ENCODE measurements at places on chromosomes 3 and 15.
A peak's percentile ranks its signal among the peaks of the same experiment; 100 is the strongest.

DNA sequence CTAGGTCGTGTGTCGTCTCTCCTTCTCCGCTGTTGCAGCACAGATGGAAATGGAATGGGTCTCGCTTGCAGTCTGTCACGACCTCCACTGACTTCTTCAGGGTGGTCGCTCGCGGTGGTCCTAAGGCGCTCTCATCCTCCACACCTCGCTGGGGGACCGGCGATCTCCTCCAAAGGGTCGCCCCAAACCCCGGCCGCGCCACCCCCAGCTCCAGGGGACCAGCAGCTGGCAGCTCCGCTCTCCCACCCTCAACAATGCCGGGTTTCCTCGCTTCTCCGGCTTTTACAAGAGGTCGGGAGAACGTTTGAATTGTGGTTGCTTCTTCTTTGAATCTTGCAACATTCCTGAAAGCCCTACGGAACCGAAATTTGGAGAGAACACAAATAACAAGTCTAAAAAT lies 25.9 kb downstream of the SERP1 start:
- no peak for DNase-seq

GRCh38 chr3:125121246-125122010 lies 65.6 kb upstream of the HEG1 start:
- no peak for DNase-seq

DNA sequence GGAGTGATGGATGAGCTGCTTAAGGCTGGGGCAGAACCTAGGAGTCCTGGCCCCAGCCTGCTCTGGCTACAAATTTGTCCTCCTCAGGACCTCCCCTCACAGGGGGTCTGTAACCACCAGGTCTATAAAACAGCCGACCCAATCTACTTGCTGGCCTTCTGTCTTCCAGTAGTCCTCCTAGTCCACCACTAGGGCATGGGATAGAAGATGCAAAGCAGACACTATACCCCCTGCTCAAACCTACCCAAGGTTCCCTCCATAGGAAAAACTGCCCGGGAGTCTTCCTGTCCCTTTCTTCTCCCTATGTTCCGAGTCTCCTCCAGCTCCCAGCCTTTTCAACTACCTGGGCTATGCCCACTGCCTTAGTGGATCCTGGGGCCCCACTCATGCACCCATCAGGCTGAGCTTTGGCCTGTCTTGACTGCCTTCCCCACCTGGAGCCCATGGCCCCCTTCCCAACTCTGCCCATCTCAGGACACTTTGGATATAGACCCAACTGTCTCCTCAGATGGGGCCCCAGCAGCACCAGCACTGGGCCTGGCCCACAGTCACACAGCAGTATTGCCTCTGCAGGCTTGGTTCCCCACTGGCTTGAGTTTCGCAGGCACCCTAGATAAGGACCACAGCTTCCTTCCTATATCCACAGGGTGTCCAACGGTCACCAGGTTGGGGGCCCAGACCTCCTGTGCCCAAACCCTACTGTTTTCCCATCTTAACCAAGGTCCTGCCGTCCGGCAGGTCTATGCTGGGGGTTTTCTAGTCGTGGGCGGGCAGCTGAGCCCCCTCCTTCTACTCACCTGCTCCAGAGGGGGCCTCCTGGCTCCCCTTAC lies 1.1 kb downstream of the HYAL3 start:
- no peak for DNase-seq

DNA sequence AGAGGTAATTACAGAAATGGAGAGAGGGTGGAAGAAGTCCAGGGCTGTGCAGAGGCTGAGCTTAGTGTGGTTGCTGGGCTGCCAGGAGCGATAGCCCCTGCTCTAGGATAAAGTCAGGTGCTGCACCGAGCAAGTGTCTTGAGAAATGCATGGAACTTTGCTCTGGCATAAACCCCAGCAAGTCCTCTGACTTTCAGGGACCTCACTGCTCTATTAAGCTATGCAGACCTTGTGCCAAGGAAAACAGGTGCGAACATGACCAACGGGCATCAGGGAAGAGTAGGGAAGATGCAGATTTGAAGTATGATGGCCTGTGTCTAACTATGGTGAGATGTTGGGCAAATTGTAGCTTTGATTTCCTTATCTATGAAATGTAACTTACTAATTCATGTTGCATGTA lies 416.8 kb downstream of the NR2F2 start:
- no peak for DNase-seq

- peak; percentile 9 for DNase-seq
These were observed 426 bp downstream of the PRKCD start for GRCh38 chr3:53161450-53161819.
